ENCODE measurements at places on chromosomes 4 and X. TPM values are rescaled to one million over a fixed set of nuclear protein-coding genes. Genes with fewer than 3 reads are reported as not detected.

GAB1 gene
- 104 TPM for total RNA-seq

HTT gene
- total RNA-seq: 25.1 TPM

PLXNA3 gene
- total RNA-seq: 15.6 TPM

TCEAL7 gene
- 4.9 TPM for total RNA-seq

MXRA5 gene
- 3.1 TPM for total RNA-seq

SGCB gene
- total RNA-seq: 68.9 TPM

CPZ gene
- total RNA-seq: 0.48 TPM

AFM gene
- total RNA-seq: not detected

DKK2 gene
- total RNA-seq: 2.3 TPM

ESX1 gene
- total RNA-seq: not detected

CSAG1 gene
- not detected for total RNA-seq

SGMS2 gene
- total RNA-seq: 29.8 TPM

CYSLTR1 gene
- total RNA-seq: 1.7 TPM

DGKK gene
- total RNA-seq: not detected

NUDT11 gene
- total RNA-seq: 0.11 TPM

DNA sequence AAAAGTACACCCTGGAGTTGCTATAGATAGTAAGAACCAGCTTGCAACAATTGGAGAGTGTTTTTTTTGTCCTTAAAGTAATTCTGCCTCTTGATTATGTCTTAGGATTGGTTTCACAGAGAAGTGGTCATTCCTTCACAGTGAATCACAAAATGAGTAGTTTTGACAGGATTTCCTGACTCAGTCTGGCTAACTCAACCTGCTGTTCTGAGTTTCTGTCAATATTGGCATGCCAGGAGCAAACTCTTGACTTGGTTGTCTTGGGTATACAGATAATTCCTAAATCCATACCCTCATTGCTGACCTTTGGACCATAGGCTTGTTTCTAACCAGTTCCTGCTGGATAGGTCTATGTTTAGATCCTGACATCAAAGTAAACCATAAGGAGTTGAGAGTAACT is 9.4 kb downstream of the FHIP1A start:
- no peak for DNase-seq

DNA sequence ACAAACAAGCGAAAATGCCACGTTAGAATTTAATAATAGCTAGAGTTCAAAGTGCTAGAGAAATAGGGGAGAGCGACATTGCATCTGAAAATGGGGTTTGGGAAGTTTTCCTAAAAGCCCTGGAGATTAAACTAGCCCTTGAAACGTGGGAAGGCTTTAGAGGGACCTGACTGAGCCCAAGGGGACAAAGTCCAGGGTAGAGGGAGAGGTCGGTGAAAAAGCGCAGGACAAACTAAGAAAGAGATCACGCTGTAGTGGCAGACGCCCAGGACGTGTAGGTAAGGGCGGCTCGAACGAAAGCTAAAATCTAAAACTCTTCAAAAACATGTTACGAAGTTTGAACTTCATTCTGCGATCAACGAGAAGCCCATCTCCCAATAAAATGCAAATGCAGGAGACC is 1.1 kb upstream of the ATP11C start:
- no peak for DNase-seq

DNA sequence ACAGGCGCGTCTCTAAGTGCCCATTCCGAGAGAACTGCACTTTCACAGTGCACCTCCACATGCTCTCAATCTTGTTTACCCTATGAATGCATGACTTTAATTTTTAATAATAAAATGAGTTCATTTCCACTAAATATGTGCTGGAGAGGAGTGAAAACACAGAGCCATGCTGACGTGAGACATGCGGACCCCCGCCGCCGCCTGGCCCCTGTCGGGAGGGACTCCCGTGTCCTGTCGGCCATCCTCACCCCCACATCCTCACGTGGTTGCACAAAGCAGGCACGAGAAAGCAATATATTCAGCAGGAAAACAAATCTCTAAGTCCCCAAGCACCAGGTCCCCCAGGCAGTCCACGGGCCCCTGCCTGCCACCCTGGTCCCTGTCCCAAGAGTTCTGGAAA is 23.1 kb downstream of the PPP2R2C start:
- no peak for DNase-seq

DNA sequence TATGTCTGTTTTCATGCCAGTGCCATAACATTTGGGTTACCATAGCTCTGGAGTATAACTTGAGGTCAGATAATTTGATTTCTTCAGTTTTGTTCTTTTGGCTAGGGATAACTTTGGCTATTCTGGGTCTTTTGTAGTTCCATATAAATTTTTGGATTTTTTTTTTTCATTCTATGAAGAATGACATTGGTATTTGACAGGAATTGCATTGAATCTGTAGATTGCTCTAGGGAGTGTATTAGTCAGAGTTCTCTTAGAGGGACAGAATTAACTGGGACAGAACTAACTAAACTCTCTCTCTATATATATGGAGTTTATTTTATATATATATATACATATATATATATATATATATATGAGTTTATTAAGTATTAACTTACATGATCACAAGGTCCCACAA is 32.2 kb upstream of the SLIT2 start:
- DNase-seq: no peak

- peak; percentile 65 for DNase-seq
These were observed at the start of gene CLCN4 for GRCh38 chrX:10156199-10157031. TSS of gene CLCN4 (plus strand) at chrX:10156975. CDS start at chrX:10185033, 28,058 bp downstream.

DNA sequence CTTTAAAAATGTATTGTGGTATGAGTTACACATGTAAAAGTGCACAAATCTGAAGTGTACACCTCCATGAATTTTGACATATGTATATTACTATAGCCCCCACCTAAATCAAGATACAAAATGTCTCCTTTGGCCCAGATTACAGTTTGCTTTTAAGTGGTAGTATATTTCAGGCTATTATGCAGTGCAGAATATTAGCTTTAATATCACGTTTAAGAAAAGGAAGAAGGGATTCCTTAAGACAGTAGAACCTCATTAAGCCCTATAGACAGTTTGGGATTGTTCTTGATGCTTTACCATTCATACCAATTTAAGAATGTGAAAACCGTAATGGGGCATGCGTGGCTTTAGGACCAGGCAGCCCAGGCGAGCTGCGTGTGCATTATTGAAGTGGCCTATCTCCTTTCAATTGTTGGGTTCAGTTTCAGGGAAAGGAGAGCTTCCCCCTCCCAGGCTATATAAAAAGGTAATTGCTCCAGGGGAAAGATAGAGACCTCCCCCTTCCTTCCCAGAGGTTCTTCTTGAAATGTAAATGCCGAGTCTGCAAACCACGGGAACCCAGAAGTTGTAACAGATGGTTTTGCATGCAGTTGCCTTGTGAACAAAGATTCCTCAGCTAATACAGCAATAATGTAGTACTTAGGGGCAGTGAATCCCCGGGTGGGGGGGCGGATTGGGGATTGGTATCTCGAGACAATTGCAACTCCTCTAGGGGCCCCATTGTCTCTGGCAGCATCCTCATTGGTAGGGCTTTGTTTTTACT is 106.1 kb downstream of the UCHL1 start:
- DNase-seq: no peak

GRCh38 chrX:14777525-14777924 is 95.3 kb downstream of the FANCB start:
- DNase-seq: no peak

DNA sequence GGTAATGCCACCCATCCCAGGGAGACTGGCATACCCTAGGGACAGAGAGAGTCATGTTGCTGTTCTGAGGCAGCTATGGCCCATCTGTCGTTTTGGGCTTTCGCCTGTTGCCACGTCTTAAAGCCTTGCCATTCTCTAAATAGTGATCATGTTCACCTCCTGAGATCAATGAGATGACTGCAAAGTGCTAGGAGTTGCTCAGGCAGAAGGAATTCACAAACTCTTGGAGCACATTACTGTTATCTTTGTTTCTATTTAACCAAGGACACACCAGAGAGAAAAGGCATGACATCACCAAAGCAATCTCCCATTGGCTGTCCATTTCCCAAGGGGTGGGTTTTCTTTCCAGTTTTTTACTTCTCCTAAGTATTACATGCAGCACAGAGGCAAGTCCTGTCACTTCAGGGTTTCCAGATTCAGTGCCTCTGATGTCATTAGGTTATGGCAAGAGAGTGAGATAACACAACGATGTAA is 37.1 kb upstream of the SETD7 start:
- no peak for DNase-seq

GRCh38 chrX:119417842-119418241 is 18.7 kb downstream of the SLC25A43 start:
- DNase-seq: no peak

DNA sequence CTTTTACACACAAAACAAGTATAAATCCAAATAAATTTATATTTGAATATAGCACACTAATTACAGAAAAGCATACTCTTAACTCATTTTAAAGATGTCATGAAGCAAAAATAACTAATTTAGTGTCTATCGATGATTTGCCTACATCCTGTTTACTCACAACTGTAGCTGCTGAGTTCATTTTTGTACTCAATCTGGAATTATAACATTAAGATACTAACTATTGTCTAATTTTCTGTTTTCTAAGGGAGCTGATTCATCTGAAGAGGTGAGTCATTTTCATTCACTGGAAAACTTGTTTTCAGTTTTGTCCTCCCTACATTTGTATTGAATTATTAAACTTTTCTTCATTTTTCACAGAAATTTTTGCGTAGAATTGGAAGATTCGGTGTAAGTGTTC is 3.7 kb downstream of the STATH start:
- DNase-seq: no peak

DNA sequence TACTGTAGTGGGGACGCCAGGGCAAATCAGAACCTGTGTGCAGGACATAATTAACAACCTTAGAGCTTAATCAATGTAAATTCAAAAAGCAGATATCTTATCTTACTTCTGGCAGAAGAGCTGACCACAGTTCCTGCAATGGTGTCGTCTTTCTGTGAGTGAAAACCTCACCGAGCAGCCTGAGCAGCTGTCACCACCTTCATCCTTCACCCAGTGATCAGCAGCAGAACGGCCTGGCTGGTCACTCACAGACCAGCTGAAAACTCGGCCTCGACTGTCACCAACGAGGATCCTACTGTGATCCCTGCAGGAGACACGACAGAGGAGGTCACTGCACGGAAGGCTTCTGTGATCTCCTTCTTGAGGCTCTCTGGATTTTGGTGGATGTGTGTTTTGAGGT is 94.2 kb downstream of the CDS1 start:
- DNase-seq: no peak

DNA sequence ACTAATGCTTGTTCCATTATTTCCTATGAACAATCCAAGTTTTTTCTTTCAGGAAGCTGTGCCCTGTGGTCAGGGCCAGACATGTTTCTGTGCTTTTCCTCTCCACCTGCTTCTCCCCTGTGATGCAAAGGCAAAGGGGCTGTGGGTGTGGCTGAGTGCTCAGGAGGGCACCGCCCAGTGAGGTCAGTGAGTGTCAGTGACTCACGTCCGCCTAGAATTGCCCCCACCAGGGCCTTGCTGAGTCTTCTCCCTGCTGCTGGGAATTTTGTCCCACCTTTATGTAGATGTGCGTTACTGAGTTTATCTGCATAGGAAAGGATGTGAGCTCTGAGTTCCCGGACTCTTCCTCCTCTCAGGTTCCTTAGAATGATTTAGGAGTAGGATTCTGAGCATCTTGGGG is 283.2 kb downstream of the DCHS2 start:
- no peak for DNase-seq

- no peak for DNase-seq
These were observed 116.9 kb downstream of the EFNB1 start for GRCh38 chrX:68945603-68946228.

- DNase-seq: no peak
These were observed 92.2 kb downstream of the RNF150 start for GRCh38 chr4:141041021-141041476.

GRCh38 chr4:165190591-165191347 is 16.6 kb upstream of the KLHL2 start:
- DNase-seq: no peak
